ENCODE measurements at places on chromosomes 13 and 19. TPM values are rescaled to one million over a fixed set of nuclear protein-coding genes. Genes with fewer than 3 reads are reported as not detected.

Gene NLRP5
- total RNA-seq, result not detected

Gene FXYD3
- 139 TPM for total RNA-seq

Gene NBEA
- total RNA-seq, result 15.0 TPM

DNA sequence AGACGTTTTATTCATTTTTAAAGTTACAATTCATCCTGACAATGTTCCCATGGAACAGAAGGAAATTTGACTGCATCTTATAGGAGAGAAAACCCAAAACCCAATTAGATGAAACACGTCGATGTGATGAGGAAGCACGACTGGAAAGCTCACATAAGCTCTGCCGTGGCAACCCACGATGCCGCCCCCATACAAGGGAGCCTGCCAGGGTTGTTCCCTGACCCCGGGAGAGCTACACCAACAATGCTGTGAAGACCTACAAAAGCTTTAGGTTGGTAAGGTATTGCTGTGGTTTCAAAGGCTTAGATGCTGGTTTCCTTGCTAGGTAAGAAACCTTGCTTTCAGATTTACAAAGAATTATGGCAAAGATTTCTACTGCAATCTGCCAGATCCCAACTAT is 393.1 kb downstream of the KLF12 start:
- no peak for DNase-seq

- DNase-seq, result no peak
These were observed 4.8 kb upstream of the WDR18 start for GRCh38 chr19:979318-979741.

DNA sequence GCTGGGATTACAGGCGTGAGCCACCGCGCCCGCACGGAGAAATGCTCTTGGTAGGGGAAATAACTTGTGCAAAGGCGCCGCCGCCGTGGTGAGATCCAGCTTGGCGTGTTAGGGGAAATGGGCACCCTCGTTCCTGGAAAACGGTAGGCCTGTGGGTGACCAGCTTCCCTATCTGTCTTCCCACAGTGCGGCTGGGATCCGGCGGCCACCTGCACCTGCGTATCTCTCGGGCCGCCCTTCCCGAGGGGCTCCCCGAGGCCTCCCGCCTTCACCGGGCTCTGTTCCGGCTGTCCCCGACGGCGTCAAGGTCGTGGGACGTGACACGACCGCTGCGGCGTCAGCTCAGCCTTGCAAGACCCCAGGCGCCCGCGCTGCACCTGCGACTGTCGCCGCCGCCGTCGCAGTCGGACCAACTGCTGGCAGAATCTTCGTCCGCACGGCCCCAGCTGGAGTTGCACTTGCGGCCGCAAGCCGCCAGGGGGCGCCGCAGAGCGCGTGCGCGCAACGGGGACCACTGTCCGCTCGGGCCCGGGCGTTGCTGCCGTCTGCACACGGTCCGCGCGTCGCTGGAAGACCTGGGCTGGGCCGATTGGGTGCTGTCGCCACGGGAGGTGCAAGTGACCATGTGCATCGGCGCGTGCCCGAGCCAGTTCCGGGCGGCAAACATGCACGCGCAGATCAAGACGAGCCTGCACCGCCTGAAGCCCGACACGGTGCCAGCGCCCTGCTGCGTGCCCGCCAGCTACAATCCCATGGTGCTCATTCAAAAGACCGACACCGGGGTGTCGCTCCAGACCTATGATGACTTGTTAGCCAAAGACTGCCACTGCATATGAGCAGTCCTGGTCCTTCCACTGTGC is 2.4 kb downstream of the GDF15 start:
- DNase-seq, result peak; percentile 86

DNA sequence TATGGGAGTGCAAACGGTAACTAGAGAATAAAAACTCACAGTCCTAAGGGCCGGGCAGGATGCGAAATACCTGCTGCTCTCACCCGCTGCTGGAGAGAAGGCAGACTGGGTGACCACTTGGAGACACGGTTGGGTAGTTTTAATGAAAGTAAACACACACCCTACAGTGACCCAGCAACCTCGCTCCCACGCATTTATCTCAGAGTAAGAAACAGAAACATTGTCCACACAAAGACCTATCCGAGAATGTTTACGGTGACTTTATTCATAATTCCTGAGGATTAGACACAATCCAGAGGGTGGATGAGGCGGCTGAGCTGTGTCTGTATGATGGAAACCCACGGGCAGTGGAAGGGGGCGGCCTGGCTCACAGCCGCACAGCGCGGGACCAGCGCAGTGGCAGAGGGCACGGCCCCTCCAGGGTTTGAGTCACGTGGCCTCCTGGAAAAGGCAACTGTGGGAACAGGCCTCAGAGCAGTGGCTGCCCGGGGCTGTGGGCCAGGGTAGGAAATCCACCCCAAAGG is 73.5 kb upstream of the C13orf46 start:
- DNase-seq, result no peak

Gene IZUMO4
- total RNA-seq, result 11.5 TPM

DNA sequence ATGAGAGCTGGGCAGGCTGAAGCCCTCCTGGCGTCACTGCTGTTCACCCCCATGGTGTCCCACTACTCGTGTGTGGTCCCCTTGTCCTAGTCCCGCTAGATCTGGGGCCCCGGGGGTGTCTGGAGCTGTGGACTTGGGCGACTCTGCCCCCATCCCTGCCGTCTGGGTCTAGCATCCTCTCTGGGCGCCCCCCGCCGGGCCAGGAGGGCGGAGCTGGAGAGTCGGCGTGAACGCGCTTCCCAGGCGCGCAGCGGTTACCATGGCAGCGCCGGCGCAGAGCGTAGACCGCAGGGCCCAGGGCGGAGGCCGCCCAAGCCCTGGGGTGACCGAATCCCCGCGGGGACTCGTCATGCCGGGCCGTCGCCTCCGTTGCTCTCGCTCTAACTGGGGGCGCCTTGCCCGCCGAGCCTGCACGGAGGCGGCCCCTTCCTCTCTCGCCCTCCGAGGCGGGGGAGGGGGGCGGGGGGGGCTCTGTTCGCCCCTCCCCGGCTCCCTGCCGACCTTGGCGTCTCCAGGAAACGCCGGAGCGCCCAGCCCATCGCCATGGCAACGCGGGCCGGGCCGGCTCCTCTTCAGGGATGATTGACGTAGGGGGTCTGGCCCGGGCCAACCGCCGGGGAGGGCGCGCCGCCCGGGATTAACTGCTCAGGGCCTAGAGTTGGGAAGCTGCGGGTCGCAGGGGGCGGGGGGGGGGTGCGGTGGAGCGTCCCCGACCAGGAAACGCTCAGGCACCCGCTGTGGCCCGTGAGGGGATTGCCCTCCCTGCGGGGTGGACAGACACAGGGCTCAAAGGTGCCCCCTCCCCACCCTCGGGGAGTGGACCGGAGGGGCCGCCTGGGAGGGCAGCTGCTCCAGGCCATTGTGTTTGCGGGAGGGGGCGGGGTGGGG is 8.9 kb downstream of the ISYNA1 start:
- peak; percentile 67 for DNase-seq

Gene ZNF441
- total RNA-seq, result 6.6 TPM

- DNase-seq, result no peak
These were observed 5.1 kb downstream of the TBCB start for GRCh38 chr19:36120092-36120983.

Gene ZNF285
- total RNA-seq, result 5.5 TPM

- DNase-seq, result no peak
These were observed 6.5 kb downstream of the RNF225 start for GRCh38 chr19:58401840-58402421.

DNA sequence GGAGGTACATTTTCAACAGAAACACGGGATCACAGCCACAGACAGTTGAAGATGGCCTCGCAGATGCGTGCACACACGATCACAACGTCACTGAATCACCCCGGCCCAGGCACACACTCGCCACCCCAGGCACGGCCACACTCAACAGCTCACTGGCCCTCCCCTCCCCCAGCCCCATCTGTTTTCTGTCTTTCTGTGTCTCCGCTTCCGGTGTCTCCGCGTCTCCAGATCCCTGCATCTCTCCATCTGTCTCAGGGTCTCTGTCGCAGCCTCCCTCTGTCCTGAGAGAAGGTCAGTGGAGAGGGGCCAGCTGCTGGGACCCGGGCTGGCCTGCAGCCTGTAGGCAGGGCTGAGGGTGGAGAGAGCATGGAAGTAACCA is 3.8 kb upstream of the ATP1A3 start:
- DNase-seq, result no peak

GRCh38 chr19:38276942-38277517 is 12.7 kb downstream of the SPINT2 start:
- no peak for DNase-seq

GRCh38 chr19:7645163-7645562 is 8.3 kb downstream of the STXBP2 start:
- no peak for DNase-seq

DNA sequence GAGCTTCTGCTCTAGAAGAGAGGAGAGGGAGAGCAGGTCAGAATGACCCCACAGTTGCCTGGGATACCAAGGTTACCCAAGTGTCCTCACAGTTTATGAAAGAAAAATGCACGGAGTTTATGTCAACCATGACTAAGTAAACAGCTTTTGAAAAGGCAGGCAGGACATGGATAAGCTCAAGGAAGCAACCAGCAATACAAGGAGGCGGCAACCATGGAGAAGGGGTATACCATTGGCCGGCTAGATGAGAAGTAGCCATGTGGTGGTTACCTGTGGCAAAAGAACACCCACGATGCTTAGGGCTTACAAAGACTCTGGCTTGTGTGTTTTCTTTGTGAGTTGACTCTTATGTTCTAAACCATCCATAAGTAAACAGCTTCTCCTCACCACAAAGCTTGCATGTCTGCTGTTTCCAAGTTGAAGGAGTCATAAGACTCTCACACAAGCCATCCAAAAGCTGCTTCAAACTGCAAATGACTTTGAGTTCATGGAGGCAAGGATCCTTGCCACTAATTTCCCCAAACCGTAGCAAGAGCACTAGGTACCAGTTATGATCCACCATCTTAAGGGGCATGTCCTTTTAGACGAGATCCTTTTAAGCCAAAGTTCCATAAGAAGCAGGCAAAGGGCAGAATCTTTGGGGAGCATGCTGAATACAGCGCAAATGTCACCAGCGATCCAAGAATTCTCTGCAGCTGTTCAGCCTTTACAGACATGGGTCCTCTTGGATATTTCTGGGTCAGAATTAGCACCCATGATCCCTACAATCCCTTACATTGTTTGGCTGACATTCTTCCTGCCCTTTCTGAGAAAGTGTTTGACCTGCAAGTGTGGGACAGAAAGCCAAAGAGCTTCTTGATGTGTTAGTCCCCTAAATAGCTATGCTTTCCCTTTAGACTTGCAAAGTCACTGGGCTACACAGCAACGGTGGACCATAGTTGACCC is 74.8 kb upstream of the IPO5 start:
- no peak for DNase-seq

Gene BCAM
- total RNA-seq, result 75.9 TPM

DNA sequence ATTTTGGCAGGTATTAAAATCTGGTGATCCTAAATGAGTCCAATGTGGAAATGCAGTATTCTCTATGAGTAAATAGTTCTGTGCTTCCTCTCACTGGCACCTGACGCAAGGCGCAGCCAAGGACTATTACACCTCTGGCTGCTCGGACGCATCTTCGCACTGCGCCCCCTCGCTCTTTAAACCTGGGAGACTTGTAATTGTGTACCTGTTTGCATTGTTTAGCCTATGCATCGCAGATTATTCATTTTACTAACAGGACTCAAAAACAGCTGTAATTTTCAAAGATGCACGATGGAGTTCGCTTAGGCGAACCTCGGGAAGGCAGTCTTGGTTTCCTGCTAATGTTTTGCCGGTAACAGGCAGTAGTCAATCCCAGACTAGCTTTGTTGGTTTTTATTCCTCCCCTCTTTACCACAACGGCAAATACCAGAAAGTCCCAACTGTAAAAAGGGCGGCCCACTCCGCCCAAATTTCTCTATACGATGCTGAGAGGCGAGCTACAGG is 113.2 kb downstream of the KCNRG start:
- no peak for DNase-seq

Gene FPR1
- 9.3 TPM for total RNA-seq

Gene KIR3DL2
- total RNA-seq, result not detected

Gene PNMA8C
- 1.4 TPM for total RNA-seq

DNA sequence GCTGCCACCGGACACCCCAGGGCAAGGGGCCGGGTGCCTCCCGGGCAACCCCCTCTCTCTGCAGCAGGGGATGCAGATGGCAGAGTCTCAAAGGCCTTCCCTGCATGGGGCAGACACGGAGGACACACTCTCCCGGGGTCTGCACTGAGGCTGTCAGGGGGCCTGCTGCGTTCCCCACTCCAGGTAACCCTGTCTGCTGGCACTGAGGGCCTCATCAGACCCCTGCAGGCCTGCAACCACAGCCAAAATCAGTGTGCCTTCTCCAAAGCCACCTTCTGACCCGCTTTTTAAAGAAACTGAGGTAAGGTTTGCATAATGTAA is 93.9 kb downstream of the GNG7 start:
- no peak for DNase-seq

Gene ZNF540
- total RNA-seq, result 3.1 TPM

Gene KLK3
- not detected for total RNA-seq

- peak; percentile 32 for DNase-seq
These were observed 79.8 kb upstream of the FLT1 start for GRCh38 chr13:28574617-28575142.

Gene IL4I1
- 0.81 TPM for total RNA-seq

DNA sequence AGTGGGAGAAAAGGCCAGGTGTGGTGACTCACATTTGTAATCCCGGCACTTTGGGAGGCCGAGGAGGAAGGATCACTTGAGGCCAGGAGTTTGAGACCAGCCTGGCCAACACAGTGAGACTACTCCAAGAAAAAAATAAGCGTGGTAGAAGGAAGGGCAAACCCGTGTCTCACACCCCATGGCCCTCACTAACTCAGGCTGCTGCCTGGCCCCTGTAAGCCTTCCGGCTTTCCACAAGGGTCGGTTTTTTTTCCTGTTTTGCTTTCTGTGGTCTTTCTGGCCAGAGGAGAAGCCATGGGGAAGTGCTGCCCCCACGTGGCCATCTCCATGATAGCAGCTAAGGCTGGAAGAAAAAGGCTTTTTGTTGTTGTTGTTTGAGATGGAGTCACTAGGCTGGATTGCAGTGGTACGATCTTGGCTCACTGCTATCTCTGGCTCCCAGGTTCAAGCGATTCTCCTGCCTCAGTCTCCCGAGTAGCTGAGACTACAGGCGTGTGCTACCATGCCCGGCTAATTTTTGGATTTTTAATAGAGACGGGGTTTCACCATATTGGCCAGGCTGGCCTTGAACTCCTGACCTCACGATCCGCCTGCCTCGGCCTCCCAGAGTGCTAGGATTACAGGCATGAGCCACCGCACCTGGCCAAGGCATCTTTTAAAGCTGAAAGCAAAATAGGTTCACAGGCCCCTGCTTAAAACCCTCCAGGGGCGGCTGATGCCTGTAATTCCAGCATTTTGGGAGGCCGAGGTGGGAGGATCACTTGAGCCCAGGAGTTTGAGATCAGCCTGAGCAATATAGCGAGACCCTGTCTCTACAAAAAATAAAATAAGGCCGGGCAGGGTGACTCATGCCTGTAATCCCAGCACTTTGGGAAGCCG is 7.5 kb upstream of the ARHGEF18 start:
- DNase-seq, result peak; percentile 82

Gene CLDND2
- 0.92 TPM for total RNA-seq

GRCh38 chr19:9906475-9907087 is 29.7 kb downstream of the OLFM2 start:
- DNase-seq, result no peak

Gene C5AR2
- total RNA-seq, result 1.6 TPM

- no peak for DNase-seq
These were observed 26.5 kb downstream of the WDR88 start for GRCh38 chr19:33158365-33158764.

Gene LIPE
- 20.9 TPM for total RNA-seq

Gene TMPRSS9
- total RNA-seq, result not detected

Gene STXBP2
- total RNA-seq, result 215 TPM
